IMR-90 (cell line): ENCODE measurements at places on chromosomes 12 and 14. TPM values are rescaled to one million over a fixed set of nuclear protein-coding genes. Genes with fewer than 3 reads are reported as not detected.

The ALX1 gene
- not detected in 2 replicates for total RNA-seq

DNA sequence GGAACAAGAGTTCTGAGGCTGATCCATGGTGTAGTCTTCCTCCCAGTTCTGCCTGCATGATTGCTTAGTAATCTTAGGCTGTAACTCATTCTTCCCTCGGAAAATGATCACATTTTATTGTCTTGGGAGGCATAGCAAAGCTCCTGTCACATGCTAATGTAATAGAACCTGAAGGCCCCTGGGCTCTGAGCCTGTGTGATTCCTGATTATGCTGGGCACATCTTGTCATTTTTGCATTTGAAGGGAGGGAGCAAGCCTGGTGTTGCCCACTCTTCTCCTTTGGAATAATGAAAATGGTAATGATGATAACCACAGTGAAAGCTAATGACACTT, 215.4 kb downstream of the MSRB3 start:
- H3K27me3 ChIP-seq = no peaks in the 10 kb centered on the region
- H3K4me3 ChIP-seq = no peak overlapping the region
- DNase-seq = no peak
- H3K27ac ChIP-seq = no peak overlapping the region
- H3K4me1 ChIP-seq = peaks cover 22% of the 10 kb centered on the region

DNA sequence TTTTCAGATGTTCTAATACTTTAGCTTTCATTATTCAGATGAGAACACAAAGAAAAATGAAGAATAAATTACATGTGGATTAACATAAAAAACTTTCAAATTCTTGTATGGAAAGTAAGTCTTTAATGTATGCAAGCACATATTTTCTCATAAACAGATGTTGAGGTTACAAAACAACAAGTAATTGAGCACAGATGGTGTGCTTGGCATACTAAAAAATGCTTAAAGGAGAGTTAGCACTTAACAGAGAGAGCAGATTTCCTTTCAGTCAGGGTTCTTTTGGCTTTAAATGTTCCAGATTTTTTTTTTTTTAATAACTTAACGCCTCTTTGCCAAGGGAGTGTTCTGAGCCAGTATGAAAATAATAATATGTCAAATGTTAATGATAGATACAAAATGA, 96.0 kb downstream of the RASSF9 start:
- no peak for DNase-seq
- no peaks in the 10 kb centered on the region for H3K36me3 ChIP-seq
- H3K4me3 ChIP-seq = no peak overlapping the region
- H3K4me1 ChIP-seq = no peaks in the 10 kb centered on the region
- no peaks in the 10 kb centered on the region for H3K27me3 ChIP-seq
- no peak overlapping the region for H3K27ac ChIP-seq

DNA sequence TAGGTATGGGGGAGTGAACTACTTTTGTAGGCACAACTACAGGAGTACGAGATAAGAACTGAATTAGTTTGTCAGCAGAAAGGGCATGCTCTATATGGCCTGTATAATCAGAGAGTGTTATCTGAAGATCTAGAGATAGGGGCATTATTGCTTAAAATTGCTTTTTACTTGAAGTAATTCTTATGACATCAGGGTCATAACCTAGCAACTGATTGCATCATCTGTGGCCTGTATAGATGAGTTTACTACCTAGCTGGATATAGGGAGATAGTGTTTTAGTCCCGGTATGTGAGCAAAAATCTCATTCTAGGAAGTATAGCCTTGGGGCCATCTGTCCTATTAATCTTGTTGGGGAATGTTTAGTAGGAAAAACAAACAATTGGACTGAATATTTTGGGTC, 142.7 kb downstream of the TMEM117 start:
- no peaks in the 10 kb centered on the region for H3K4me1 ChIP-seq
- H3K36me3 ChIP-seq = no peaks in the 10 kb centered on the region
- no peak overlapping the region for H3K4me3 ChIP-seq
- no peak overlapping the region for H3K27ac ChIP-seq
- no peak for DNase-seq

GRCh38 chr12:915090-915489, 34.4 kb downstream of the RAD52 start:
- DNase-seq = no peak
- H3K36me3 ChIP-seq = peaks cover 47% of the 10 kb centered on the region
- H3K4me1 ChIP-seq = peaks cover 4% of the 10 kb centered on the region

DNA sequence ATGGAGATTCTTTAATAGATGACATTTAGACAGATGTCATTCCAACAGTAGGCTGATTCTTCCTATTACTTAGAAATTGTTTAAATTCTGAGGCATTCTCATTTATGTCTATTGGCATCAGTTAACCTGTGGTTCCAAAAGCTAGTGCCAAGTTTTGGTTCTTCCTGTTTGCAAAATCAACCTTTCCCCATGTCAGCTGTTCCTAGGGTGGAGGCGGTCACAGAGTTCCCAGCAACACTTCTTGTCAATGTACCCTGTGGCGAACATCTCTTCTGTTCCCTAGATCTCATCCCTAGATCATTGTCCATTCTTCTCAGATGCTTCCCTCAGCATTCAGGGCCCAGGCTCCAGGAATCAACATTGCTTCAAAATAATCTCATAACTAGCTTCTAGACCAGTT, 140.9 kb downstream of the PHLDA1 start:
- no peaks in the 10 kb centered on the region for H3K27me3 ChIP-seq
- H3K4me3 ChIP-seq = no peak overlapping the region
- peaks cover 7% of the 10 kb centered on the region for H3K4me1 ChIP-seq

The IGF1 gene
- total RNA-seq = under 0.01 and 0.28 TPM in 2 replicates

The CPNE6 gene
- not detected in 2 replicates for total RNA-seq

DNA sequence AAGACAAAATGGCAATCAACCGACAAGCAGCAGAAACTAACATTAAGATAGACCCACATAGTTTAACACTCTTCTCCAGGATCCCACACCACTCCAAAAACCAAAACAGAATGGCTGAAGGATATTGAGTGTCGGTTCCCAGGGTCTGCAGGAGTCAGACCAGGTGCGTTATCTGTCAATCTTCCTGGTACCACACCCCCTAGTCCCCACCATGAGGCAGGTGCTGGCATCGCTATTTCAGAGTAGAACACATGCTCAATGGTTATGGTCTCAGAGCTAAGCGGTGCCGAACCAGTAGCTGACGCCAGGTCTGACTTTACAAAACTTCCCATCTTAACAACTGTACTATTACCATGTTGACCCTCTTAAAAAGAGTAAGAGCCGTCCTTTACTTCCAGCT, 10.2 kb downstream of the STX2 start:
- no peak for DNase-seq
- H3K27ac ChIP-seq = no peak overlapping the region
- peaks cover 33% of the 10 kb centered on the region for H3K4me1 ChIP-seq
- no peaks in the 10 kb centered on the region for H3K27me3 ChIP-seq
- peaks cover 2% of the 10 kb centered on the region; the same call in 1 of the 2 replicates for H3K36me3 ChIP-seq
- no peak overlapping the region for H3K4me3 ChIP-seq

The HOXC4 gene
- under 0.01 TPM in 1 of 2 replicates, not detected in the other for total RNA-seq

- H3K36me3 ChIP-seq = no peaks in the 10 kb centered on the region
- peak overlapping the region; percentile 62 for H3K4me3 ChIP-seq
- no peak overlapping the region for H3K27ac ChIP-seq
Measured at GRCh38 chr12:122836027-122836921, 1.0 kb downstream of the HIP1R start.

DNA sequence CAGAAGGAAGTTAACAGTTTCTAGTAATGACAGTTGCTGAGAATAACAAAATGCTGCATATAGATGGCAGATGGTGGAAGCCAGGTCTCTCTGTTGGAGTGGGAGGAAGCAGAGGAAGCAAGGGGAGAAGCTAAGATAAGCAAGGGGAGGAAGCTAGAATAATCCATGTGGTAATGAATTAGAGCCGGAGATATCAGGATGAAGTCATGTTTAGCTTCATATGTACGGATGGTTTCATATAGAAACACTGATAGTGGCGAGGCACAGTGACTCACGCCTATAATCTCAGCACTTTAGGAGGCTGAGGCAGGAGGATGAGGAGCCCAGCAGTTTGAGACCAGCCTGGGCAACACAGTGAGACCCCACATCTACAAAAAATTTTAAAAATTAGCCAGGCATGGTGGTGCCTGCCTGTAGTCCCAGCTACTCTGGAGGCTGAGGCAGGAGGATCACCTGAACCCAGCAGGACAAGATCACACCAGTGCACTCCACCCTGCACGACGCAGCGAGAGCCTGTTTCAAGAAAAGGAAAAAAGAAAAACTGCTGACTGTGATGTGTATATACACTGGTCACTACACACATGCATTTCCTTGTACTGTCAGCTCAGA, 49.2 kb downstream of the ANAPC7 start:
- peaks cover 18% of the 10 kb centered on the region for H3K36me3 ChIP-seq
- no peaks in the 10 kb centered on the region for H3K4me1 ChIP-seq
- H3K4me3 ChIP-seq = no peak overlapping the region
- no peak overlapping the region for H3K27ac ChIP-seq
- peak; percentile 43 for DNase-seq

DNA sequence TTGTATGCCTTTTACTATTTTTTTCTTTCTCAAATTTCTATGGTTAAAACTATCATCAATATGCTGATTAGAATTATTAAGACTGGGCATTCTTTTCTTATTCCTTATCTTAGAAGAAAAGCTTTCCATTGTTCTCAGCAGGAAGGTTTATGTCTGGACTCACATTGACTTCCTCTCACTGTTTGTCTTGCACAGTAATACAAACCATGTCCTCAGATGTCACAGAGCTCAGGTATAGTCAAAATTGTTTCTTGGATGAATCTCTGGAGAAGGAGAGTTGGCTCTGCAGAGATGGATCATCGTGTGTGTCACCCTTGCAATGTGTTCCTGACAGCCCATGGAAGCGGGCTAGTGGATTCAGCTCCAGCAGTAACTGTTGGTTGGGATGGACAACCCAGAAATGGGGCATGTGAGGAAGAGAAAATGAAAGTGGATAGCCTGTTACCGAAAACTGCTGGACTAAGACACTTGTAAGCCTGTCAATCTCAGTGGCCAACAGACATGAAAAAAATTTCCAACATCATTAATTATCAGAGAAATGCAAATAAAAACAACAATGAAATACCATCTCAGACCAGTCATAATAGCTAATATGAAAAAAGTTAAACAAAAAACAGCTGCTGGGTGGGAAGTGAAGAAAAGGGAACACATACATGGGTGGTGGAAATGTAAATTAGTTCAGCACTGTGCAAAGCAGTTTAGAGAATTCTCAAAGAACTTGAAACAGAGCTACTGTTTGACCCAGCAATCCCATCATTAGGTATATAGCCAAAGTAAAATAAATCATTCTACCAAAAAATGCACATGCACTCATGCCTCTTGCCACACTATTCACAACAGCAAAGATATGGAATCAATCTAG, 967.8 kb downstream of the TMEM121 start:
- H3K27ac ChIP-seq = no peak overlapping the region
- H3K4me3 ChIP-seq = no peak overlapping the region
- DNase-seq = no peak
- H3K27me3 ChIP-seq = no peaks in the 10 kb centered on the region

- no peak overlapping the region for H3K4me3 ChIP-seq
- peaks cover 33% of the 10 kb centered on the region for H3K27me3 ChIP-seq
- H3K27ac ChIP-seq = no peak overlapping the region
- no peak for DNase-seq
Measured at GRCh38 chr12:5723711-5724252, 221.3 kb downstream of the ANO2 start.
